Osteoblast (primary cell): ENCODE measurements at places on chromosomes 1 and 21. TPM values are rescaled to one million over a fixed set of nuclear protein-coding genes. Genes with fewer than 3 reads are reported as not detected.

- peak; percentile 90 for DNase-seq
Measured at GRCh38 chr1:245156736-245157505, 2.1 kb downstream of the KIF26B start.

DNA sequence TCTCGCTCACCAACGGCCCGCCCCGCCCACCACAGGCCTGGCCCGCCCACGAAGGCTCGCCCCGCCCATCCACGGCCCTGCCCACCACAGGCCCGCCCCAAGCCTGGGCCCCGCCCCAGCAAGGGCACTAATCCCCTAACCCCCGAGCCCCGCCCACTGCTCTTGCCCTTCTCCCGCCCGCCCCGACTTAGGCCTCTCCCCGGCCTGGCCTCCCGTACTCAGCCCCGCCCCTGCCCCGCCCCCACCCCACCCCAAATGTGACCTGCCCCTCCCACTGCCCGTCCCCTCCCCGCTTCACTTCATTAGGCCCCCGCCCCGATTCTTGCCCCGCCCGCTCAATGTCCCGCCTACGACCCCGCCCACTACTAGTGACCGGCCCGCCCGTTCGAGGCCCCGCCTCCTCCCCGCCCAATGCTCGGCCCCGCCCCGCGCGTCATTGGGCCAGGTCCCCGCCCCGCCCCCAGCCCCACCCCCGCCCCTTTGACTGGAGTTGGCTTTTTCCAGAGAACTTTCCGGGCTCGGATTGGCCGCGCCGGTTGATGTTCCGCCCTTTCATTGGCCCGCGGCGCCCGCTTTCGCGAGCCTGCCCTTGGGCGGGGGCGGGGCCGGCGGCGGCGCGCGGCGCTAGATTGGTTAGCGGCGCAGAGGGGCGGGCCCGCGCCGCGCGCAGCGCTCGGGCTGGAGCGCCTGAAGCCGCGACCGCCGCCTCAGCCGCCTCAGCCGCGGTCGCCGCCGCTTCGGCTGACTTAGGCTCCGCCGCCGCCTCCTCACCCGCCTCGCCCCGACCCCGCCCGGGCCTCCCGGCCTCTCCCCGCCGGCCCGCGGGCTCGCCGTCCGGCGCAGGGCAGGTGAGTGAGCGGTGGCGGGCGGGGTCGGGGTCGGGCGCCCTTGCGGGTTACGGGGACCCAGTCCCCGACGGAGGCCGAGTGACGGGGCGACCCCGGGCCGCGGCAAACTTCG, at the start of gene PCBP3:
Gene PCBP3 (plus strand): TSS at position 705 of the 960 bp plus-strand sequence. CDS start 206,361 bp downstream, outside the sequence.
- DNase-seq = peak; percentile 97

GRCh38 chr1:40130892-40131291, 30.3 kb upstream of the RLF start:
- DNase-seq = no peak

DNA sequence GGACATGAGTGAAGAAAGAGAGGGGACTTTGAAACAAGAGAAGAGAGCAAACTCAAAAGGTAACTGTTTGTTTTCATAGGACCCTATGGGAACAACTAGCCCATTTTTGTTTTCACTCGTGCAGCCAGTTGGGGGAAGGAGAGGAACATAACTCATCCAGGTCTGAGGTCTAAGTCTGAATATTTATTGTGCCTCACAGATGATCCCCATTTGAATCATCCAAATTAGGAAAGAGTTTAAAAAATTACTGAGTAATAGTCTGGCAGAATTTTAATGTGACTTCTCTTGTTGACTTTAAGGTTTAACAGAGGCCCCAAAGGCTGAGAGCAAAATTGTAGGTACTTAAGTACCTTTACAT, 10.4 kb upstream of the TSPAN2 start:
- DNase-seq = no peak

DNA sequence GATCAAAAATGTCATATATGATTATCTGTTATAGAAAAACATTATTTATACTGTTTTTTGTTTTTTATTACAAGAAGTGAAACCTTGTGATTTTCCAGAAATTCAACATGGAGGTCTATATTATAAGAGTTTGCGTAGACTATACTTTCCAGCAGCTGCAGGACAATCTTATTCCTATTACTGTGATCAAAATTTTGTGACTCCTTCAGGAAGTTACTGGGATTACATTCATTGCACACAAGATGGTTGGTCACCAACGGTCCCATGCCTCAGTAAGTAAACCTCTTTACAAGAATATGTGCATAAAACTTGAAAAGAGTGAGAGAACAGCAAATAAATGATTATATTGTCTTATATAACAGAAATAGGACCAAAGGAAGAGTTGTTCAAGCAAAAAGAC, 14.5 kb downstream of the CFHR4 start:
- no peak for DNase-seq

Gene TMEM167B
- 24.6 and 30.1 TPM in 2 replicates for total RNA-seq

Gene OR6K3
- total RNA-seq = not detected in 2 replicates

- DNase-seq = peak; percentile 80
Measured at GRCh38 chr1:53467391-53467790, 8.2 kb downstream of the DMRTB1 start.

Gene KCNE2
- not detected in 2 replicates for total RNA-seq
